ENCODE measurements at places on chromosomes 7 and 10.

- no peak for DNase-seq
Observed at GRCh38 chr7:10888861-10889260, 84.8 kb upstream of the PHF14 start.

- DNase-seq: no peak
Observed at GRCh38 chr7:118072893-118073674, 110.9 kb upstream of the LSM8 start.

- no peak for DNase-seq
Observed at GRCh38 chr10:71687077-71687476, 32.5 kb downstream of the C10orf105 start.

DNA sequence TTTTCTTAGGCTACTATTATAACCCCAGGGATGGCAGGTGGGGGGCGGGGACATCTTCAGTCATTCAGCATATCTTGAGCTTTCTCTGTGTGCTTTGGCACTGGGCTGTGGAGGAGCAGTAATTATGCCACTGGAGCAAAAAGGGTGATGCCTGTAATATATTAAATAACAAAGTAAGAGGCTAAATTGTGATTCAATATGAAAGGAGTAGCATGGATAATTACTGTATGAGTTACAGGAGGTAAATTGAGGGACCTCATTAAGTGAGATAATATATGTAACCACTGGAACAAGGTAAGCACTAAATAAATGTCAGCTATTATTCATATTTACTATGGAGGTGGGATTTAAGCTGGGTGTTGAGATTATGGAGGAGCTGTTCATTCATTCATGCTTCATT, 3.3 kb upstream of the STN1 start:
- DNase-seq: no peak

DNA sequence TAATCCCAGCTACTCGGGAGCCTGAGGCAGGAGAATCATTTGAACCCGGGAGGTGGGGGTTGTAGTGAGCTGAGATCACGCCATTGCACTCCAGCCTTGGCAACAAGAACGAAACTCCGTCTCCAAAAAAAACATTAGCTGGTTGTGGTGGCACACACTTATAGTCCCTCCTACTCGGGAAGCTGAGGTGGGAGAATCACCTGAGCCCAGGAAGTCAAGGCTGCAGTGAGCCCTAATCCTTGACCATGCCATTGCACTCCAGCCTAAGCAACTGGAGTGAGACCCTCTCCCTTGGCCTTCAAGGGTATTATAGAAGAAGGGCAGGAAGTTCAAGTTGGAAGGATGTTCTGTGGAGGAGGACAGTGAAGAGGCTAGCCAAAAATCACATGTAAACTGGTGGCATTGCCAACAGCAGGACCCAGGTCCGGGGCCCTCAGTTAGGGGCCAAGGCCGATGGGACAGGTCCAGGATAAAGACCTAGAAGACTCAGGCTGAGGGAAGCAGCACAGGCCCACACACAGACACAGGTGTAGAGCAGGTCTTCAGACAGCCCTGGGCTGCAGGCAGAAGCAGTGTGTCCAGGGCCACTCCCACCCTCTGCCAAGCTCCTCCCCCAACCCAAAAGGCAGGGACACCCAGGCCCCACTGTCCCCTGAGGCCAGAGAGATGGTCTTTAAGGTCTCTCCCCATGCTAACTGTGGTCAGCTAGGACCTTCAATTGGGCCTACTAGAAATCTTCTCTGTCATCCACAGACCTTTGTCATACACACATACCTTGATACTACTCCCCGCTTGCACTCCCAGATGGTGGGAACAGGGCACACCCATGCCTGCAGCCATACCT, 8.4 kb upstream of the SAMD8 start:
- no peak for DNase-seq

- DNase-seq: no peak
Observed at GRCh38 chr7:105880571-105881330, 4.4 kb upstream of the ATXN7L1 start.

- no peak for DNase-seq
Observed at GRCh38 chr10:3890602-3891352, 105.8 kb upstream of the KLF6 start.

DNA sequence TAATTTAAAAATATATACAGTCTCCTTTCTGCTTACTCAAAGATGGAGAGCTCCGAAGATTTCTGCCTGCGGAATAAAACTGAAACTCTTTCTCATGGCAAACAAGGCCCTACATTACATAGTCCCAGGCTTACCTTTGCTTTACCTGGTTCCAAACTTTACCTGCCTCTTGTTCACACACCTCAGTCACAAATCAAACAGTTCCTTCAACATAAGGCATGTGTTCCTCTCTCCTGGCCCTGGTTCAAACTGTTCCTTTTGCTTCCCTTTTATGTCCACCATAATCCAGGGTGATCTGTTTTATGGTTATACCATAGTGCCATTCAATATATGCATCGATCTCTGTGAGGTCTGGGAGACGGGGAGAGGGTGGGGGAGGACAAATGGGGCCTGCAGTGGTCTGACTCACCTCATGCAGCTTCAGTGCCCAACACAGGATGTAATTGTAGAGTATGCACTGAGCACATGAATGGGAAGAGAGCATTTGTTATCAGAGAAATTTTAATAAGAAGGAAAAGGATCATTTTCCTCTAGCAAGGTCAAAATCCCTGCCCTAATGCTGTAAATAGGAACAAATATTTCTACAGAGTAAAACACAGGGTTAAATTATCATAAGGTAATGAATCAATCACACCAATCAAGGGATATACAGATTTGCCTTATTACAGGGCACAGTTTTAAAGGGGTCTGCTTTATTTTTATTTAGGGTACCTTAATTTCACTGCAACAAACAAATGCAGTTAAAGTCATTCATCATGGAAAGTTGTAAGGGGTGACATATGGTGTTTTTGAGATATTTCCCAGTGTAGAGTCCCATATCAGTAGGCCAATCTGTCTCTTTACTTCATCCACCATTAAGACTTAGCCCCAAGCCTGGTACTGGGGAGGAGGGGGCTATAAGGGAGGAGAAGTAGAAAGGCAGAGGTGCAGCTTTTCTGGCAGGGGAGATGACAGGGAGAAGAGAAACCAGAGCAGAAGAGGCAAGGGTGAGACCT, 88.8 kb upstream of the PDE1C start:
- DNase-seq: no peak

DNA sequence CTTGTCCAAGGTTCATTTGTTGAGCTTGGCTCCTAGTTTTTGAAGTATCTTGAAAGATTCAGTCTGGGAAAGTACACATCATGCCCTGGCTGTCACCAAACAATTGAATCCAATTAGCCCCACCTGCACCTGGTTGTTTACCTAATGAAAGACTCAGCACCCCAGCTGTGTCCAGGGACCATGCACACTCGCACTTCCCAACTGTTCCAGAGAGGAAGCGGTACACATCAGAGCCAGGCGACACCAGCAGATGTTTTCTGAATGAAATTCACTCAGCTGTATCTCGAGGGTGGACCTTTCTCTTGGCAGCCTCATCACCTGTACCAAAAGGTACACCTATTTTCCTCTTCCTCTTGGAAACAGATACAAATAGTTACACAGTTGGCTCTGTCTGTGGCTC, 216.4 kb upstream of the LRGUK start:
- DNase-seq: no peak

GRCh38 chr10:79248341-79249185, 98.7 kb upstream of the PPIF start:
- DNase-seq: no peak

GRCh38 chr10:26438534-26439341, 597 bp downstream of the APBB1IP start:
- DNase-seq: peak; percentile 67

DNA sequence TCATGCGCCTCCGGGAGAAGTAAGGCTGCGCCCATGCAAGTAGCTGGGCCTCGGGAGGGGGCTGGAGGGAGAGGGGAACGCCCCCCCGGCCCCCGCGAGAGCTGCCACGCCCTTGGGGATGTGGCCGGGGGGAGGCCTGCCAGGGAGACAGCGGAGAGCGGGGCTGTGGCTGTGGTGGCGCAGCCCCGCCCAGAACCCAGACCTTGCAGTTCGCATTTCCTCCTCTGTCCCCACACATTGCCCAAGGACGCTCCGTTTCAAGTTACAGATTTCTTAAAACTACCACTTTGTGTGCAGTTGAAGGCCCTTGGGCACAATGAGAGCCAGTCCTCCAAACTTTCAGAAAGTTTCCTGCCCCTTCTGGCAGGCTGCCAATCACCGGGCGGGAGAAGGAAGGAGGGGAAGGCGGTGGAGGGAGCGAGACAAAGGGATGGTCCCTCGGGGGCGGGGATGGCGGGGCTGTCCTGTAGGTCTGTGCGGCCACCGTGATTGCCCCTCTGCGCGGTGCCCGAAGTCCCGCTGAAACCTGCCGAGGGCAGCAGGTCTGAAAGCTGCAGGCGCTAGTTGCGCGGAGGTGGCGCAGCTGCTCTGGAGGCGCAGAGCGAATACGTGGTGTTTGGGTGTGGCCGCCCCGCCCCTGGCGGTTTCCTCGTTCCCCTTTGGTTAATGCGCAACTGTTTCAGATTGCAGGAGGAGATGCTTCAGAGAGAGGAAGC, 2.1 kb downstream of the VIM start:
- DNase-seq: peak; percentile 81

DNA sequence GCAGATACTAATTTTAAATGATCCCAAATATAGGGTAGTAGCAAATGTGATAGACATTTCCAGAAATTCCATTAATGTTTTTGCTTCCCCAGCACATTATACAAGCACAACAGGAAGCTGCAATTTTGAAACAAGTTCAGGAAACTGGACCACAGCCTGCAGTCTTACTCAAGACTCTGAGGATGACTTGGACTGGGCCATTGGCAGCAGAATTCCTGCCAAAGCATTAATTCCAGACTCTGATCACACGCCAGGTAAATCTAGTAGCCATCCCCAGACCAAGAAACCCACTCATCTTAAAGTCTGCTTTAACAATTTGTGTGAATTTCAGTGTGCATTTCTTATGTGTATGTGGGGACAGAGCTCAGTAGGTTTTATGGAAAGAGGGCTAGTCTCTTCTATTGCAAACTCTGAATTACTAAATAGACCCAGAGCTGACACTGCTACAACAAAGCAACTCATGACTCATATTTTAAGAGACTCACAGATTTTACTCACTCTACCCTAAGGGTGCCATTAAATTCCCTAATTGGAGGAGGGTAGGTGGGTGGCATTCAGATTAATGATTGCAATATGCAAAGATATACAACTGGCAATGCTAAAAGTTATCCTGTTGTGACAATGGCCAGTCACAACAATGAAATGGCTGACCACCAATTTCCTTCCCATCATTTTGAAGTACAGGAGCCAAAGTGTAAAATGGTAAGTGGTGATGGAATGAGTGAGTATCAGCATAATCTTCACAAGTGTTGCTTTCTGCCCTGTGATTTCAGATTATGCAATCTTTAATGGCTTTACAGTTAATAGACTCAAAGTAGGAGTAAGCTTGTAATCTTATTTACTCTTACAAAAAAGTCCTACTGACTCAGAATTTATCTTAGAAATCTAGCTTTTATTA, 317.6 kb upstream of the PLXDC2 start:
- DNase-seq: no peak

GRCh38 chr7:83930262-83930661, 264.3 kb downstream of the SEMA3A start:
- no peak for DNase-seq

DNA sequence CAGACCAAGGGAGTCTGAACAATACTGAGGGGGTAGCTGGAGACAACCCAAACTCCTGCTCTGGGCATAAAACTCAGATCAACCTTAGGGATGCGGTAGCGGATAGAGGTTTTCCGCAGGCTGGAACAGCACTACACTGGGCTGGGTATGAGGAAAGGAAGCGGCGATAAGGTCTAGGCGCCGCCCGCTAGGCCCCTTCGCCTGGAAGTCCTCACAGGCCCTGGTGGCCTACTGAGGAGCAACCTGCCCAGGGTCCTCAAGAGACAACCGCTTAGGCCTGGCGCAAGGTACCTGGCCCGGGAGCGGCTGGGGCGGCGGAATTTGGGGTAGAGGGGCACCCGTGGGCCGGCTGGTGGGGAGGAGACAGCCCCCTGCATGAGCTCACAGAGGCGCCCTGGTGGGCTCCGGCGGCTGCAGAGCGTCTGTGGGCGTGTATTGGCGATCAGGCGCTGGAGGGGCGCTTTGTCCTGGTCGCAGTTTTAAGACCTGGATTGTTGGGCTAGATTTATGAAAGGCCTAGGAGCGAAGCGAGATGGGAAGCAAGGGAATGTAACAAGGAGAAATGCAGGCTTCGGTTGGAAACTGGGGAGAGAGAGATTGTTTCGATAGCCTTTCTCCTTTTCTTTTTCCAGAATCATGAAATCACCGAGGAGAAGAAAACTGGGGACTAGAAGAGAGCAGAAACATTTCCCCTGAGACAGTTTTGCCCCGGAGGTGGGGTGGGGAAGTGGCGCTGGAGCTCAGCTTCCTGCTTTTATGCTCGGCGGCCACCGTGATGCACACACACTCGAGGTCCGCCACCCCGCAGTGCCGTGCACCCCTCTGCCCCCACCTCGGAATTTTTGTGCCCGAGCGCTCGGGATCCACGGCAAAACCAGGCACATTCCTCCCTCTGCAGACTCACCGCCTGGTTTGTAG, 2.4 kb upstream of the NKX2-3 start:
- DNase-seq: no peak

DNA sequence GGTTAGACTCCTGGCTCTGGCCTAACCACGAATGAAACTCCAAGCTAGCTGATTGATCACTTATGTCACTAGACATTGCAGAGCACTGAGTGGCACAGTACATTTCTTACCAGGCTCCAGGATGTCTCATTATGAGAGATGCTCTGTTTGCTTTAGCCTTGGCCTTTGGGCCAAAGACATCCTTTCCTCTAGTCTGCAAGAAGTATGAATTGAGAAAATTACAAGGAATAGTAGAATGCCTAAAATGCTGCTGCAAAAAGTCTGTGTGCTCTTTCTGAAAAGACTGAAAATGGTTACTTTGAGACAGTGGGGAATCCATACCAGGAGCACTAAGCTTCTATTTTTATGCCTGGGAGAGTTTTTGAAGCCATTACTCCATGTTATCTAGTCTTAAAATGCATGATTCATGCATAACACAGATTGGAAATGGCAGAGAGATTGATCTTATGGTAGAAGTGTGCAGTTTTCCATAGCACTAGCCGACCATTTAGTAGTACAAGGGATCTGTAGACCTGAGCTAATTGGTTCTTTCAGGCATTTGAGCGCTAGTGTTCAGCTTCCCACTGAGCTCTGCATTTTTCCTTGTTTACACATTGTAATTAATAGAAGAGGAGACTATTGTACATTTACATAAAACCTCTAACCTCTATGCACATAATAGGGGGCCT, 303.8 kb downstream of the PRKG1 start:
- no peak for DNase-seq

Measured in activated T-cell treated with anti-CD3 and anti-CD28 coated beads for 4 hours (primary cell).